Vein endothelial cell (primary cell): ENCODE measurements at places on chromosomes 1 and 21. TPM values are rescaled to one million over a fixed set of nuclear protein-coding genes. Genes with fewer than 3 reads are reported as not detected.

The FMOD gene
- total RNA-seq, result 0.19 and 0.33 TPM in 2 replicates

The VAMP4 gene
- 4.2 and 6.9 TPM in 2 replicates for total RNA-seq

The CD1C gene
- total RNA-seq, result not detected in 2 replicates

The TBX19 gene
- 0.86 and 0.98 TPM in 2 replicates for total RNA-seq

The CDC20 gene
- 46.4 and 73.2 TPM in 2 replicates for total RNA-seq

The SPRR5 gene
- total RNA-seq, result not detected in 2 replicates

The RC3H1 gene
- 43.1 and 55.1 TPM in 2 replicates for total RNA-seq

The NCAM2 gene
- total RNA-seq, result 0.33 and 0.57 TPM in 2 replicates

The ANKRD65 gene
- total RNA-seq, result under 0.01 TPM in 1 of 2 replicates, not detected in the other

The NPHS2 gene
- total RNA-seq, result not detected in 2 replicates

The DYNLT5 gene
- 3.4 and 3.9 TPM in 2 replicates for total RNA-seq

The CYP4A22 gene
- total RNA-seq, result not detected in 2 replicates

The LCE2C gene
- not detected in 2 replicates for total RNA-seq

The C4BPA gene
- not detected in 2 replicates for total RNA-seq

The PADI1 gene
- not detected in 2 replicates for total RNA-seq

The MROH7 gene
- under 0.01 and 0.10 TPM in 2 replicates for total RNA-seq

The HSPA6 gene
- total RNA-seq, result 0.10 and 0.33 TPM in 2 replicates

The ATP6V1G3 gene
- total RNA-seq, result 0.33 TPM in 1 of 2 replicates, not detected in the other

The PLD5 gene
- not detected in 2 replicates for total RNA-seq

The IVL gene
- total RNA-seq, result not detected in 2 replicates

The AMY2A gene
- not detected in 2 replicates for total RNA-seq

The SPATA17 gene
- total RNA-seq, result not detected in 2 replicates

The NBPF3 gene
- total RNA-seq, result 1.8 and 5.9 TPM in 2 replicates

The CHTOP gene
- total RNA-seq, result 35.5 and 35.6 TPM in 2 replicates

The KPRP gene
- total RNA-seq, result not detected in 2 replicates

The PODN gene
- under 0.01 and 0.19 TPM in 2 replicates for total RNA-seq

The LCE1C gene
- not detected in 2 replicates for total RNA-seq

The SNAPIN gene
- 45.2 and 53.9 TPM in 2 replicates for total RNA-seq

The LEFTY2 gene
- under 0.01 and 0.10 TPM in 2 replicates for total RNA-seq

The XCL2 gene
- total RNA-seq, result not detected in 2 replicates

The PGLYRP4 gene
- total RNA-seq, result not detected in 2 replicates

The MATN1 gene
- under 0.01 TPM in 1 of 2 replicates, not detected in the other for total RNA-seq

The TMEM269 gene
- total RNA-seq, result not detected in 2 replicates

The RCAN1 gene
- 18.9 and 22.7 TPM in 2 replicates for total RNA-seq

The GPR37L1 gene
- total RNA-seq, result not detected in 2 replicates

The BSND gene
- total RNA-seq, result not detected in 2 replicates

The AKR7A3 gene
- 0.57 and 0.65 TPM in 2 replicates for total RNA-seq

The IRF6 gene
- total RNA-seq, result 2.9 and 8.8 TPM in 2 replicates

The CAPN9 gene
- total RNA-seq, result not detected in 2 replicates

The UBL4B gene
- total RNA-seq, result not detected in 2 replicates

The C8B gene
- total RNA-seq, result not detected in 2 replicates

The ATP5PF gene
- total RNA-seq, result 47.4 and 51.0 TPM in 2 replicates

The FCRL1 gene
- not detected in 2 replicates for total RNA-seq

The ASPM gene
- total RNA-seq, result 17.0 and 34.3 TPM in 2 replicates
